ENCODE measurements at places on chromosomes 4 and X.

DNA sequence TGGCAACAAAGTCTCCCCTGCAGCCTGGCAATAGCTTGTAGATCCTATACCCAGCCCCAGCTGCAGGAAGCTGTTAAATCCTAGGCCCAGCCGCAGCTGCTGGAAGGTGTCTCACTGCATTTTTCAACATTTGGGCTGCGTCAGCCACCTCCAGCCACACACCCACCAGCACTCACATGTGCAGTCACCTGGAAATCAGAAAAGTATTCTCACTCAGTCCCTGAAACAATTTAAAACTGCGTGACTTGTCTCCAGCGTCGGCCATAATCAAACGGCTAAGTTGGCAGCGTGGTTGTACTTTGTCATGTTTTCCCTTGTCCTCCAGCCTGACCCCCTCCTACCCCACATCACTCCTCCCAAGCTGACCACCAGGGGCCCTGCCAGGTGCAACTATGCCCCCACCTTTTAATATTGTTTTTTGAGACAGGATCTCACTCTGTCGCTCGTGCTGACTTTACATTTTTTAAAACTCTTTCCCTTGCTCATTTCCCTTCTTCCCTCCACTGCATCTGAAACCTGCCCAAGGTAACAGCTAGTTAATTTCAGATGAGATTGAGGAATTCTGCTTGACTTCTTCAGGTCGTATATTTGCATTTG lies 97.2 kb upstream of the FRG1 start:
- no peak for DNase-seq

GRCh38 chr4:38857354-38858096 lies 908 bp upstream of the TLR6 start:
- no peak for DNase-seq

DNA sequence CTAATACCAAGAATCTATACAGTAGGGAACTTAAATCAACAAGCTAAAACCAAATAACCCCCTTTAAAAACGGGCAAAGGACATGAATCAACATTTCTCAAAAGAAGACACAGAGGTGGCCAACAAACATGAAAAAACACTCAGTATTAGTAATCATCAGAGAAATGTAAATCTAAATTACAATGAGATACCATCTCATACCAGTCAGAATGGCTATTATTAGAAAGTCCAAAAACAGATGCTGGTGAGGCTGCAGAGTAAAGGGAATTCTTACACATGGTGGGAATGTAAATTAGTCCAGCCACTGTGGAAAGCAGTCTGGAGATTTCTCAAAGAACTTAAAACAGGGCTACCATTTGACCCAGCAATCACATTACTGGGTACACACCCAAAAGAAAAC lies 167.8 kb downstream of the PACRGL start:
- no peak for DNase-seq

DNA sequence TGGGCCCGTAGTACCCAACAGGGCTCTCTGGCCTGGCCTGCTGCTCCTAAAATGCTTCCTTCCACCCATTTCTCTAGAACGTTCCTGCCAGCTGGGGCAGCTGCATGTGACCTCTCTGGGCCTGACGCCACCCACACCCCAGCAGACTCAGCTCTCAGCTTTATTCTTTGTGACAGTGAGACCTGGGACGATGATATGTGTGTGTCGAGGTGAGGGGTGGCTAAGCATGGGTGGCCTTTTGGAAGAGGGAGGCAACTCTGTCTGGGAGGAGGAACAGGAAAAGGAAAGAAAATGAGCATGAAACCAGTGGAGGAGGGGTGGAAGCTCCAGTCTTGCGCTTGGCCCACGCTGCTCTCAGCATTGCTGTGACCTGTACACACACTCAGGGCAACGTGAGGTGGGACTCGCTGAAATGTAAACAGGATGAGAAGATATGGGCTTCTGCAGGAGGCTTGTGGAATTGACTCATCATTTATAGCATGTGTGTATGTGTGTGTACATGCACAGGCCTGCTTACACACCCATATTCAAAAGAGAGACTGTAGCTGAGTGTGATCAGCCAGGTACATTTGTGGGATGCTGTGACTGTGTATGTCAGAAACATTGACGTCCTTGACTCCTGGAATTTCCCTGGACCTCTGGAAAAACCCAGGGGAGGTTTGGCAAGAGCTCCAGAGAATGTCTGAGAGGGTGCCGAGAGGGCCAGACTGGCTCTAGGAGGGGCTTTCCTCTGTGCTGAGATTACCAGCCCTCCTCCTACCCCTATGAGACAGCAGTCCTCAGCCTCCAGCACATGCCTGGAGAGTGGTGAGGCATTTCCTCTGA lies 137.9 kb downstream of the PJA1 start:
- no peak for DNase-seq

DNA sequence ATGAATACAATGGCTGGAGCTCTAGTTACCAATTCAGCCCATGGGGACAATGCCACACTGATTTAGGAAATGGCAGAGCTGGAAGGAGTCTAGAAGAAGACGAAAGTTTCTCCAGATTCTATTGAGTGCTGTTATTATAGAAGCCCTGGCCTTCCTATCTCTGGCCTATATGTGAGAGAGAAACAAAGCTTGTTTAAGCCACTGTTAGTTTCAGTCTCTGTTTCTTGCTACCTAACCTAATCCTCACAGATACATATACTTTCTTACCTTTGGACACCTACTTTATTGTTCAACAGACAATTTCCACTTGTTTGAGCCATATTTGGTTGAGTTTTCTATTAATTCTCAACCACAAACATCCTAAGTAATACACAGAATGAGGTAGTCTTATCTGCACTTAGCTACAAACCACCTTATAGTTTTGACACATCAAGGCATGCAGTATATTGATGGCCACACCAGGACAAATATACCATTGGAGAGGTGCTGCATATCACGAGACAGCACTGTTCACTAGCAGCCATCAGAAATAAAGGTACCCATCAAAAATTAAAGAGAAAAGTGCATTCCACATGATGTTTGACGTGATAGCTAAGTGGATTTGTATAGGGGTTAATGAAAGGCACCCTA lies 190.2 kb downstream of the SMIM20 start:
- DNase-seq, result no peak

DNA sequence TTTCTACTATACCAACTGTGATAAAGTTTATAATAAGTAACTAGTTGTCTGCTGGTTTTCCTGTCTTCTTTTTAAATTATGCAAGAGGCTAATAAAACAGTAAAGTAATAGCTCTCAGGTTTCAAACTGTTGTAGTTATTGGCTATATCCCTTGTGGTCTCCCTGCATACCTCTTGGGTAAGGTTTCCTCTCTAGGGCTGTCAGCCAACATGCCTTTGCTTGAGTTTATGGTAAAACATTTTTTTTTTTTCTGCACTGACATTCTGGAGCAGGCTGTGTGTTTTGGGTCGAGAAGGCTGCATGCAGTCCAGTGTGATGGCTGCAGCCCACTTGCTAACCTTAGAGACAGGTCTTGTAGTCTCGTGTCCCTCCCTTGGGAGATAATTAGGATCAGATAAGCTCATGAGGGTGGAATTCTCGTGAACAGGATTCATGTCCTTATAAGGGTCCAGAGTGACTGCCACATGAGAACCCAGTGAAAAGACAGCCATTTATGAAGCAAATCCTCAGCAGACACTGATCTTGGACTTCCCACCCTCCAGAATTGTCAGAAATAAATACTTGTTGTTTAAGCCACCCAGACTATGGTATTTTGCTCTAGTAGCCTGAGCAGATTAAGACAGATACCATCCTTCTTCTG lies 831.2 kb downstream of the CCSER1 start:
- no peak for DNase-seq

- no peak for DNase-seq
Measured at GRCh38 chr4:118585015-118585414, 100.2 kb upstream of the METTL14 start.

DNA sequence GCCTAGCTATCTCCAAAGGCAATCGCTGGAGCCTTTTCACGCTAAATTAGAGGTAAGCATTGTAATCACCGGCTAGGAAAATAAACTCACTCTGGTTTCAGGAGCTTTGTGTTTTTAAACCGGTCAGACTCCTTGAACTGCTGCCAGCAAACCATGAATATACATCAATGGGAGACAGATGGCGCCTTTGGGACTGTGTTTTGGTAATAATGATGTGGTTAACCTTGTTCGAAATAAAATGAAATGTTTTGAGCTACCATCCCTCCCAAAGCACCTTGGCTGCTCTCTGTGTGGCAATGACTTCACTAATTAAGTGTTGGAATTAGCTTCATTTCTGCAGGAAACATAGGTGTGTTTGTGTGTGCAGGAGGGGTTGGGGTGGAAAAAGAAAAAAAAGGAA lies 65.3 kb downstream of the CLNK start:
- no peak for DNase-seq

GRCh38 chrX:10631416-10632145 lies 11.2 kb upstream of the MID1 start:
- no peak for DNase-seq

- DNase-seq, result no peak
Measured at GRCh38 chrX:71953391-71953790, 42.7 kb downstream of the NHSL2 start.

DNA sequence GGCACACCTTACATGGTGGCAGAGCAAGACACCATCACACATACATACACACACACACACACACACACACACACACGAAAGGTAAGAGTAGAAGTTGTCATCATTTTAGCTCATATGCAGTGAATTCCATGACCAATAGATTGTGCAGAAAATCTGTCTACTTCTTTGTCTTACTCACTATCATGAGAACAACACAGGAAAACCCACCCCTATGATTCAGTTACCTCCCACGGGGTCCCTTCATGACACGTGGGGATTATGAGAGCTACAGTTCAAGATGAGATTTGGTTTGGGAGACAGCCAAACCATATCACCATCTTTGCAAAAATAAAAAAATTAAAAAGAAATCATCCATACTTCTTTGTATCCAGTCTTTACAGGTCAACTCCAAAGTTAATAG lies 221.1 kb downstream of the BMPR1B start:
- no peak for DNase-seq

Measured in activated effector memory CD4-positive, alpha-beta T cell treated with Interleukin-2 at 50 U/mL for 16 hours (primary cell).